ENCODE measurements at places on chromosomes 6 and 20. TPM values are rescaled to one million over a fixed set of nuclear protein-coding genes. Genes with fewer than 3 reads are reported as not detected.

The ZNF334 gene
- 56.4 TPM for polyA plus RNA-seq

The VNN1 gene
- 0.23 TPM for polyA plus RNA-seq

The LCA5 gene
- 11.0 TPM for polyA plus RNA-seq

DNA sequence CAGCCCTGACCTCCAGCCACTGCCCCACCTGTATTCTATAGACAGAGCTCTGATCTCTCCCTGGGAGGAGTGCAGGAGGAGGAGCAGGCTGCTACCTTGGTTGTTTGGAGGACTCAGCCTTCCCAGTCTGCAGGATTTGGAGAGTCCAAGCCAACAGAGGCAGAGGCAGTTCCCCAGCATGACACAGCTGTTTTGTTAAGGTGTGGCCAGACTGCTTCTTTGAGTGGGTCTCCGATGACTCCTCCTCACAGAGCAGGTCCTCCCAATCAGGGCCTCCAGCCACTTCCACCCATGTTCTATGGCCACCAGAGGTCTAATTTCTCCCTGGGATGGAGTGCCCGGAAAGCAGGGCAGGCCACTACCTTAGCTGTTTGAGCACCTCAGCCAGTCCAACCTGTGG is 203.5 kb downstream of the HACE1 start:
- no peak for DNase-seq

GRCh38 chr20:61753316-61753942 is 312.3 kb downstream of the TAF4 start:
- no peak for DNase-seq
